ENCODE measurements at places on chromosomes 16 and 17.

DNA sequence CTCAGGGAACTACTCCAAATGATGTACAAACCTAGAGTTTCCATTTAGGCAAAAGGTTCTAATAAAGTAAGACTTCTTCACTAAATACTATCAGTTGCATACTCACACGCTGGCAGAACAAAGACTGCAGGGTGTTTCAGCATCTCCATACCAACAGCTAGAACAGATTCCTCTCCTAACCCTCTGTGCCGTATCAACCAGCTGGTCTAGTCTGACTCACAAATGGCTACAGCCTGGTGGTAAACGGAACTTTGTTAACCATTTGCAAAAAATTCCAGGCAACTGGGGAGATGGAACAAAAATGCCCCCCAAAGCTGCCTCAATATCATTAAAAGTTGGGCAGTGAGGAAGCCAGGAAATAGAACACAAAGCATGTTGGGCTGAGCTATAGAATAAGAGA lies 217.1 kb downstream of the GRIN2A start:
- no peak for DNase-seq

- peak; percentile 15 for DNase-seq
Observed at GRCh38 chr17:76996741-76997694, 128.8 kb downstream of the MGAT5B start.

- no peak for DNase-seq
Observed at GRCh38 chr17:14451729-14452191, 150.9 kb downstream of the HS3ST3B1 start.

GRCh38 chr16:79599256-79599836 lies 1.2 kb downstream of the MAF start:
- DNase-seq, result peak; percentile 31

GRCh38 chr17:10155371-10156076 lies 42.9 kb downstream of the GAS7 start:
- no peak for DNase-seq

GRCh38 chr17:31869797-31870568 lies 10.9 kb upstream of the COPRS start:
- DNase-seq, result no peak

GRCh38 chr16:11092788-11093571 lies 148.6 kb downstream of the CLEC16A start:
- DNase-seq, result no peak

- no peak for DNase-seq
Observed at GRCh38 chr16:75282466-75283281, 31.2 kb upstream of the BCAR1 start.

DNA sequence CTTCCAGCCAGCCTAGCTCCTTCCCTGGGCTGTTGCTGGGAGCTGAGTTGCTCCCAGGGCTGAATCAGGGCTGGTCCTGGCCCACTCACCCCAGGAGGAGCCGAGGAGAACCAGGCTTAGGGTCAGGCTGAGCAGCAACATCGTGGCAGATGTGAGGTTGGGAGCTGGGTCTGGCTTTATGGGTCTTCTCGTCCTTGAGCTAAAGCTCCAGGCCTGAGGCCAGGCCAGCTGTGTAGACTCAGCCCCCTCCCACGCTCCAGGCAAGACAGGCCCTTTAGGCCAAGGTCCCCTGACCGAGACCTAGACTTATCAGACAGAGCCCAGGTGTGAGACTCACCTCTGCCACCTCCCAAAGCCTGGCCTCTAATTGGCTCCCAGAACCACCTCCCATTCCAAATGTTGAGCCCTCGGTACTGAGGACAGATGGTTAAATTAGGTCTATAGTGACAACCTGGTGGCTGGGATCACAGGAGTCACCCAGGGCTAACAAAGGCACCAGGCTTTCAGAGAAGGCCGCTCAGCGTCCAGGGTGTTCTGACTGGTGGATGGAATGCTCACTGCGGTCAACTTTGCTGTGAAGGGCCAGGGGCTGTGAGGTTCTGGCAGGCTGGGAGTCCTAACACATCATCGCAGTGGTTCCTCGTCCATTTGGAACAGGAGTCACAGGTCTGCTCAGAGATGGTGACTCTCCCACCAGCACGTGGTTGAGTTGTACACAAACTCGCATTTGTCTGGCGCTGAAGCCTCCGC lies at the start of gene CTRL:
Gene CTRL (minus strand): TSS at position 151 of the 750 bp plus-strand sequence. CDS start 10 bp downstream, at position 141.
- no peak for DNase-seq

- DNase-seq, result no peak
Observed at GRCh38 chr17:29930409-29931010, 482 bp upstream of the SSH2 start.

GRCh38 chr17:67999291-67999911 lies 3.1 kb upstream of the C17orf58 start:
- no peak for DNase-seq

GRCh38 chr16:12336141-12336540 lies 359.6 kb downstream of the SNX29 start:
- no peak for DNase-seq

- DNase-seq, result no peak
Observed at GRCh38 chr17:5049314-5049841, 14.2 kb upstream of the SLC52A1 start.

GRCh38 chr16:54073356-54073755 lies 213.2 kb downstream of the IRX3 start:
- DNase-seq, result no peak

- DNase-seq, result no peak
Observed at GRCh38 chr16:67001726-67002125, 13.3 kb downstream of the CES4A start.

DNA sequence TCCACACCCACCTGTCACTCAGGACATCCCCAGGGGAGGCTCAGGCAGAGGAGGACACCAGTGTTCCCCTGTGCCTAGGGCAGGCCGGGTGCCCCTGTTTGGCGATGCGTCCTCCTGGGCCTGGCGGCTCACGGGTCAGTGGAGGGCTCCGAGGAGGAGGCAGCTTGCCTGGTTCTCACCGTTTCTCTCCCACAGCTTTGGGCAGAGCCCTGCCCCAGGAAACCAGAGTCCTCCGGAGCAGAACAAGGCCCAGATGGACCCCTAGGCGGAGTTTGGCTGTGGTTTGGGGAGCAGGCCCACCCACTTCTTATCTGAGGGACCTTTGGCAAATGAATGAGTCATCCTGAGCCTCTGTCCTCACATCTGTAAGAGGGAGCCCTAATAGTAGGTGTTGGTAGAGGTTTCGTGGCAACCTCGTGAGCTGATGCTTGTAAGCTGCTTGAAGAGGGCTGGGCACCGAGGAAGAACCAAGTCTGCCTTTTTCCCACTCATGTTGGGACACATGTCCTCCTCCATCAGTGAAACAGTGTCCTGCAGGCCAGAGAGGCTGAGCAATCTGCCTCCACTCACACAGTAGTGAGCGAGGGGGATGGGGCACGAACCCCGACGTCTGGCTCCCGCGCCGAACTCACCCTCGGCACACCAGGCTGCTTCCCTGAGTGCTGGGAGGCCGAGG lies 247.0 kb upstream of the CIBAR2 start:
- no peak for DNase-seq

DNA sequence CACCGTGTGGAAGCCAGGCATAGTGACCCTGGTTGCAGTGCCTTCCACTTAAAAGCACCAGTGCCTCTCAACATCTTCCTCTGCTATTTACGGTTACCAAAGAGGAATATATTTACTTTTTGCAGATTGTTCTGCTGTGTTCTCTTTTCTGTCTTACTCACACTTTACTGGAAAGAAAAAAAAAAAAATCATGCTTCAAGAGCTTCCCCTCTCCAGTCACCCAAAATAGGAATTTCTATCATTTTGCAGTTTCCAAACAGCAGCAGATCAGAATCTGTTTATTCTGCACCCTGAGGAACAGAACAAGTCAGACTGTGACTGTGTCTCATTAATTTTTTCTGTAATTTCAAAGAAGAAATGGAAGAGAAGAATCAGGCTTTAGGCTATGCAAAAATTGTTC lies 96.1 kb downstream of the KCNJ2 start:
- no peak for DNase-seq

- DNase-seq, result peak; percentile 90
Observed at GRCh38 chr17:7561028-7561575, 617 bp upstream of the SENP3 start.

GRCh38 chr16:11198828-11199227 lies 57.2 kb downstream of the SOCS1 start:
- no peak for DNase-seq

DNA sequence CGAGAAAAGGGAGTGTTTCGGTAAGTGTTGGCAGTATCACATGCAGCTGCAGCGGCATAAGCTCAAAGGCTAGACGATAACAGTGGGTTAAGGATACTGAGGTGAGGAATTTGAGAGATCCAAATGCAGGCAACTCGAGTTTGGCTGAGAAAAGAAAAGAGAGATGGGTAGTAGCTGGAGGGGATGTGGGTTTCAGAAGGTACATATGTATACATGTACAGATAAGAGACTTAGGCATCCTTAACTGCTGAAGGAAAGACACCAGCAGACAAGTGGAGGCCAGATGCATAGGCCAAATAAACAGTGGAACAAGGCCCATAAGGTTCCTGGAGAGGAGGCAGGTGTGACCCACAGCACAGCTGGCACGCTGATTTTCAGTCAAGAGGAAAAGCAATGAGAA lies 86.6 kb upstream of the NETO2 start:
- no peak for DNase-seq

- DNase-seq, result no peak
Observed at GRCh38 chr16:72129976-72130656, 36.5 kb downstream of the DHX38 start.

DNA sequence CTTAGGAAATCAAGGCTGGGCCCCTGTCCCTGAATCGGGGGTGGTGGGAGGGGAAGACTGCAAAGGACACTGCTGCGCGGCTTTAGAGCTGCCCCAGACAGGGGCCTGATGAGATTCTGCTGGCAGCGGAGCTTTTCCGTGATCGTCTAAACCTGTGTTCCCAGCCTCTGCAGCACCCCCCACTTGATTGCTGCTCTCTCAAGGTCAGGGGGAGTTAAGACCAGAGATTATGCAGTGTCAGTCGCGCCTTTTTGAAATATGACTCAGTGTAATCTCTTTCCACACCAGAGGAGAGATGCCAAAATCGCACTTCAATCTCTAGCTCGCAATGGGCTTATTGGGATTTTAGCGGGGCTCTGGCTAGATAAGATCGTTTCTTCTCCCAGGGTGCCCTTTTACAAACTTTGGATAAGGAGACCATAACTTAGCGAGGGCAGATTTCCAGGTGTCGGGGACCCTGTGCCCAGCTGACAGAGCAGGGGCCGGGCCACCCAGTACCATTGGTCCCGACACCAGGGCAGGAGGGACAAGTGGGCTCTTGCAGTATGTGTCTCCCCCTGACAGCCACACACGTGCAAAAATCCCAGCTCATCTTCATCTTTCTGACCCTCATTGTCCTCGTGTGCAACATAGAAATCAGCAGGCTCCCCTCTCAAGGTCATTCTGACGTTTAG lies 87.0 kb downstream of the IRX3 start:
- no peak for DNase-seq

GRCh38 chr17:74892974-74893911 lies at the start of gene FADS6:
Gene FADS6 (minus strand): TSS chr17:74893633. CDS start chr17:74893595, 38 bp downstream.
- DNase-seq, result no peak

DNA sequence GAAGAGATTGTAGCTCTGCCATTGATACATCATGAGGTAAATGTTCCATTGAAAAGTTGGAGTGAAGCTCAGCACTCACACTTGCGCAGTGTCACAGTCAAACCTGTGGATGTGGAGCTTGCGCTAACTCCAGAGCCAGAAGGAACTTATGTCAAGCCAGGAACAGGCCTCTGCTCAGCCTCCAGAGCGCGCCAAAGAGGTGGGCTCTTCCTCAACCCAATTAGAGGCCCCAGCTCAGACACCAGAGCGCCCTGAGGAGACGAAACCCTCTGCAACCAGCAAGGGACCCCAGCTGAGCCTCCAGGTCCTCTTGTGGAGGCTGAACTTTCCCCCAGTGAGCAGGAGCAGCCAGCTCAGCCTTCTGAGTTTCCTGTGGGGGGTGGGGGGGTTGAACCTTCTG lies 61.5 kb upstream of the FBXO47 start:
- no peak for DNase-seq

DNA sequence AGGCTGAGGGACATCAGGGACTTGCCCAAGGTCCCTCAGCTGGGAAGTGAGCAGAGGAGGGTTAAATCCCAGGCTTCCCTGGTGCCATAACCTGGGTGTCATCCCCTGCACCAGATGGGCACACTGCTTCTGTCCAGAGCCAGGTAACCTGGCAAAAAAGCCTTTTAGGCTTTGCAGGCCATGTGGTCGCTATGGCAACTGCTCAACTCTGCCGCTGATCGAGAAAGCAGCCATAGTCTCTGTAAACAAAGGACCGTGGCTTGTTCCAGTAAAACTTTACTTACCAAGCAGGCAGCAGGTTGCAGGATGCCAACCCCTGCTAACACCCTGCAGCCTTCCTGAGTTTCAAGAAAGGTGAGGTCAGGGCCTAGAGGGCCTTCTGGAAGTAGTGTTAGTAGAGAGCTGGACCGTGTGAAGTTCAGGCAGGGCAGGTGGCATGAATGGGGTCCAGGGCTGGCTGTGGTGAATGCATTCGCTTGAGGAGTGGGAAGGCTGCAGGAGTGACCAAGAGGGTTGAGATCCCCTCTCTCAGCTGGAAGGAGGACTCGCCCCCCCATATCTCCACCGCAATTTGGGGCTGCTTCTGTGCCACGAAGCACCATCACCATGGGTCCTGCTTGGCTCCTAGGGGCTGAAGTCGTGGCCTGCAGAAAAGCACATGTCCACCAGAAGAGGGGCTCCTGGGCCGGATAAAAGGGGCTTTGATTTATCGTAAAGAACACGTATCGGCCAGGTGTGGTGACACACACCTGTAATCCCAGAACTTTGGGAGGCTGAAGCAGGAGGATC lies 91.3 kb downstream of the SOCS1 start:
- no peak for DNase-seq

DNA sequence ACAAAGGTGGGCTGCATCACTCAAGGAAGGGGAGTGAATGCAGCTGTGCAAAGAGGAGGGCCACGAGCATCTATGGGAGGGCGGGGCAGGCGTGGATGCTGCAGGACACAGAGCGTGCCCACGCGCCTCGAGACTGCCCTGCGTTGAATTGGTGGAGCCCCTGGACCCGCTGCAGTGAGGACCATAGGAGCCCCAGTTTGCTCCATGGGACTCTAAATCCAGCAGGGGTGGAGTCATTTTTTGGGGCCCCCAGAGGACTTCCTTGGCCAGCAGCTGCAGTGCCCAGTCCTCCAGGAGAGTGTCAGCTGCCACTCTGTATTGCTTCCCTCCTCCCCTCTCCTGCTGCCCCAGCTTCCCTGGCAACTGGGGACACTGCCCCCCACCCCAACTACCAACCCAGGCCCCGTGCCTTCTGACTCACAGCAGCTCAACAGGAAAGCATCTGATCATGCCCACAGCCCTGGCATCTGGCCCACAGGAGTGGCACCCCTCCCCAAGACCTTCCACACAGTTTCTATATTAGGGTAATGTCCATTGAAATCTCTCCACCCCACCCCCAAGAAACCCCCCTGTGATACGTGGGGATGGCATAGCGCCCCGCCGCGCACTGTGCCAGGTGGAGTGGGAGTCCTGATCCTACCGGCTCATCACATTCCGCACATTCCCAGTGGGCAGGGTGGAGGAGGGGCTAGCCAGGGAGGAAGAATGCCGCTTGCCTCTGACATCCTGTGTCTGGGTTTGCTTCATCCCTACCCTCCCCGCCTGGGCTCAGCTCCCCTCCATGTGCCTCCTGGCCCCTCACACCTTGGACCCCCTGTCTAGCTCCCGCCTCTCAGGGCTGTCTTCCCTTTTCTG lies 27.8 kb upstream of the ITGA3 start:
- no peak for DNase-seq

Measured in activated naive CD8-positive, alpha-beta T cell treated with anti-CD3 and anti-CD28 coated beads, Interleukin-2, amount 50 U/mL, for 24 hours (primary cell).